ENCODE measurements at places on chromosomes 7 and 10. TPM values are rescaled to one million over a fixed set of nuclear protein-coding genes. Genes with fewer than 3 reads are reported as not detected.
A peak's percentile ranks its signal among the peaks of the same experiment; 100 is the strongest.

The PKD1L1 gene
- 0.10 TPM for total RNA-seq

The ELFN1 gene
- total RNA-seq: 0.14 TPM

The ZNF425 gene
- 0.98 TPM for total RNA-seq

The SKIDA1 gene
- not detected for total RNA-seq

The LIPF gene
- total RNA-seq: not detected

The TMEM26 gene
- total RNA-seq: not detected

The NEURL1 gene
- 3.1 TPM for total RNA-seq

DNA sequence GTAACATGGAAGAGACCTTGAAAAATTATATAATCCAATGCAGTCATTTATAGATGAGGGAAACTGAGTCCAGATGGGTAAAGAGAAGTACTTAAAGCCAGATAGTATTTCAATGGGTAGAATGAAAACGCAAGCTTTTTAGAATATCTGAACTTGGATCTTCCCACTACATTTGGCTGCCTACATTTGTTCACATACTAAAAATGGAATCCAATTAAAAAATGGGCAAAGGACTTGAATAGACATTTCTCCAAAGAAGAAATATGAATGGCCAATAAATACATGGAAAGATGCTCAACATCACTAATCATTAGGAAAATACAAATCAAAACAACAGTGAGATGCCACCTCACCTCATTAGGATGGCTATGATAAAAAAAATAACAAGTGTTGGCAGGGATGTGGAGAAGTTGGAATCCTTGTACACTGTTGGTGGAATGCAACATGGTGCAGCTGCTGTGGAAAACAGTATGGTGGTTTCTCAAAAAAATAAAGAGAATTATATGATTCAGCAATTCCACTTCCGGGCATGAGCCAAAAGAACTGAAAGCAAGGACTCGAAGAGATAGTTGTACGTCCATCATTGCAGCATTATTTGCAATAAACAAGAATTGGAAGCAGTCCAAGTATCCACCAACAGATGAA is 188.0 kb downstream of the FRMD4A start:
- H3K4me1 ChIP-seq: no peaks in the 10 kb centered on the region
- DNase-seq: no peak
- H3K27ac ChIP-seq: no peak overlapping the region
- H3K36me3 ChIP-seq: no peaks in the 10 kb centered on the region
- no peak overlapping the region for H3K4me3 ChIP-seq

GRCh38 chr10:100182281-100182680 is 3.5 kb downstream of the ERLIN1 start:
- no peaks in the 10 kb centered on the region for H3K27me3 ChIP-seq
- peak overlapping the region; percentile 9 for H3K4me3 ChIP-seq
- H3K4me1 ChIP-seq: peaks cover 47% of the 10 kb centered on the region
- peaks cover 48% of the 10 kb centered on the region for H3K36me3 ChIP-seq

GRCh38 chr10:73875139-73875475 is 752 bp upstream of the CAMK2G start:
- H3K27me3 ChIP-seq: no peaks in the 10 kb centered on the region
- DNase-seq: peak; percentile 57
- H3K4me1 ChIP-seq: peaks cover 66% of the 10 kb centered on the region
- peak overlapping the region; percentile 92 for H3K27ac ChIP-seq
- peak overlapping the region; percentile 85 for H3K4me3 ChIP-seq

DNA sequence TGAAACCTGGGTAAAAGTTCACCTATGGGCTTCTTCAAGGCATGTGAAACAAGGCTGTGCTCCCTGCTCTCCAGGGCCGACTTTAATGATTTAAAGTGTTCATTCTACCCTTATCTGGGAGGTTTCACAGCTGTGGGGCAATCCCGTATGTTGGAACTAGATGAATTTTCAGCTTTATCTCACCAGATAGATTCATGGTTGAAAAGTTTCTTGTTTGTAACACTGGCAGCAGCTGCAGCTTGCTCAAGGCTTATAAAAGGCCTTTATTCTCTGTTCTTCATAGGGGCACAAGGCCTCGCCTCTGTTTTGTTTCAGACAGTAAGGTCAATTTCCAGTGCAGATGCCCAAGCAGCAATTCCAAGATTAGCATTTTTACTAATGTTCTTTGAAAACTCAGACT is 70.4 kb upstream of the DNAJB12 start:
- H3K27ac ChIP-seq: no peak overlapping the region
- H3K4me1 ChIP-seq: no peaks in the 10 kb centered on the region
- H3K27me3 ChIP-seq: no peaks in the 10 kb centered on the region
- H3K4me3 ChIP-seq: no peak overlapping the region
- H3K36me3 ChIP-seq: peaks cover 21% of the 10 kb centered on the region

DNA sequence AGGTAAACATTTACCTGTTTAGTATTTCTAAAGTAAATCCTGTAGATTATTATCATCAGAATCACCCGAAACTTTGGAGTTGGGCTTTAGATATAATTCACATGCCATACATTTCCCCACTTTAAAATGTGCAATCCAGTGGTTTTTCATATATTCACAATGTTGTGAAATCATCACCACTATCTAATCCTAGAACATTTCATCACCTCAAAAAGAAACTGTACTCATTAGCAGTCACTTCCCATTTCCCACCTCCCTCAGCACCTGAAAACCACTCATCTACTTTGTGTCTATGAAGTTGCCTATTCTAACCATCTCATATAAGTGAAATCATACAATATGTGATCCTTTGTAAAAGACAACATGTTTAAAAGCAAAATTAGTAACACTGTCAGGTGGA is 182.6 kb downstream of the FZD1 start:
- no peak overlapping the region for H3K27ac ChIP-seq
- H3K4me3 ChIP-seq: no peak overlapping the region
- no peaks in the 10 kb centered on the region for H3K36me3 ChIP-seq
- no peaks in the 10 kb centered on the region for H3K4me1 ChIP-seq
- no peak for DNase-seq
- no peaks in the 10 kb centered on the region for H3K27me3 ChIP-seq

GRCh38 chr10:49140304-49141177 is 6.7 kb upstream of the FAM170B start:
- H3K27ac ChIP-seq: no peak overlapping the region
- no peak overlapping the region for H3K4me3 ChIP-seq
- no peak for DNase-seq
- H3K36me3 ChIP-seq: no peaks in the 10 kb centered on the region

GRCh38 chr10:113496111-113497109 is 56.4 kb upstream of the HABP2 start:
- H3K4me1 ChIP-seq: no peaks in the 10 kb centered on the region
- H3K36me3 ChIP-seq: no peaks in the 10 kb centered on the region
- no peak overlapping the region for H3K4me3 ChIP-seq

DNA sequence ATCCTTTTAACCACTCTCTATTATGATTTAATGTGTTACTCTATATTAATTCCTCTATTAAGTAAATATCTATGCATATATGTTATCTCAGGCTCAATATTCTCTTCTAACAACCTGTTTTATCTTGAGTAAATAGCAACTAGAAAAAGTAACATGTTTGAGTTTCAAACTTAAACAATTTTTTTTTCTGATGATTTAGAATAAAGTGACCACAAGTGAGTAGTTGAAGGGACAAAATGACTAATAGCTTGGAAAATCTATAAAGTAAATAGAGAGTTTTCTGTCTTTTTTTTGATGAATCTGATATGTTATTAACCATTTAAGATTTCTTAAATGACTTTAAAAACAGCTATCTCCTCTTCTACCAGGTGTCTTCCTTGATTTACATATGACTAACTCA is 483.8 kb downstream of the TFEC start:
- no peaks in the 10 kb centered on the region for H3K27me3 ChIP-seq
- DNase-seq: no peak
- H3K36me3 ChIP-seq: no peaks in the 10 kb centered on the region

- no peaks in the 10 kb centered on the region for H3K4me1 ChIP-seq
- H3K36me3 ChIP-seq: no peaks in the 10 kb centered on the region
- no peak overlapping the region for H3K4me3 ChIP-seq
- H3K27ac ChIP-seq: no peak overlapping the region
- DNase-seq: no peak
Observed at GRCh38 chr10:78173360-78174015, 139.8 kb downstream of the RPS24 start.

DNA sequence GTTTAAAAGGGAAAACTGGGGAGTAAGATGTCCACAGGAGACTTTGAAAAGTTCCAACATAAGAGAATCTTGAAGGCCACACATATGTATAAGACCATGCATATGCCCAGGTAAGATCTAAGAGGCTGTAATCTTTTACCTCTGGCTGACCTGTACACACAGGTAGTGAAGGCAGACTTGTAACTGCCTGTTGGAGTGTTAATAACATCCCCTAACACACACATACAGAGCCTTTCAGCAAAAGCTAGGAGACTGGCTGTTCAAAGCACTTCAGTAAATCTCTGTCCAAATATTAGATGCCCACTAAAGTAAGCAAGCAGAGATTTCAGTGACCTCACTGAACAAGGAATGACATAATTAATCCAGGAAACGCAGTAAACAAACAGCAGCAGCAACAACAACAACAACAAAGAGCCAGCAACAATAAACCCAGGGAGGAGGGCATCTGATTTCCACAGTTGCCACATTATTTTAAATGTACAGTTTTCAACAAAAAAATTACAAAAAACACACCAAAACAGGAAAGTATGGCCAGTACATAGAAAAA is 15.0 kb downstream of the CYP51A1 start:
- no peak overlapping the region for H3K27ac ChIP-seq
- DNase-seq: no peak
- H3K4me3 ChIP-seq: no peak overlapping the region

DNA sequence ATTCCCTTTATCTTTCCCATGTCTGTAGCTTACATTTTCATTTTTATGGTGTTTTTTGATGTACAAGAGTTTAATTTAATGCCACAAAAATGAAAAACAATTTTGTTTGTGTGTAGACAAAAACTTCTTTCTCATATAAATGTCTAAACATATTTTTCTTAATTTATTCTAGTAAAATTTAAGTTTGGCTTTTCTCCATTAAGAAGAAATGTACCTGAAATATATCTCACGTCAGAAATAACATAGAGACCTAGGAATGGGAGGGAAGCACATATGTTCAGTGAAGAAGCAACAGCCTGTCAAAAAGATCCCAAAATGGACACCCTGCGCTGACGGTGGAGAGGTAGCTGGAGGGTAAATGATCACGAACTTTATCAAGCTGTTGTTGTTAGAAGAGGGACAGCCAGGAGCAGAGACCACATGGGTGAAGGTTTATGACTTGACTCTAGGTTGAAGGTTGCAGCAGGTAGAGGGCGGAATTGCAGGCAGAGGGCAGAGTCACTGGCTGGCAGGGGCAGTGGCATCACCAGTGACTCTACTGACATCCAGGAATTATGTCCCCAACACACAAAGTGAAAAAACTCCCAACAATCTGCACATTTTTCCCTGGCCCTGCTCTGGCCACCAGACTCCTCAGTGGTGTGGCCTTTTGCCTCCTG is 225.9 kb upstream of the PRSS58 start:
- DNase-seq: no peak
- H3K4me3 ChIP-seq: no peak overlapping the region
- H3K36me3 ChIP-seq: no peaks in the 10 kb centered on the region
- no peaks in the 10 kb centered on the region for H3K27me3 ChIP-seq

- no peaks in the 10 kb centered on the region for H3K27me3 ChIP-seq
- no peak overlapping the region for H3K4me3 ChIP-seq
- DNase-seq: no peak
- no peaks in the 10 kb centered on the region for H3K4me1 ChIP-seq
- H3K27ac ChIP-seq: no peak overlapping the region
Observed at GRCh38 chr10:37439826-37440225, 314.4 kb downstream of the ANKRD30A start.

DNA sequence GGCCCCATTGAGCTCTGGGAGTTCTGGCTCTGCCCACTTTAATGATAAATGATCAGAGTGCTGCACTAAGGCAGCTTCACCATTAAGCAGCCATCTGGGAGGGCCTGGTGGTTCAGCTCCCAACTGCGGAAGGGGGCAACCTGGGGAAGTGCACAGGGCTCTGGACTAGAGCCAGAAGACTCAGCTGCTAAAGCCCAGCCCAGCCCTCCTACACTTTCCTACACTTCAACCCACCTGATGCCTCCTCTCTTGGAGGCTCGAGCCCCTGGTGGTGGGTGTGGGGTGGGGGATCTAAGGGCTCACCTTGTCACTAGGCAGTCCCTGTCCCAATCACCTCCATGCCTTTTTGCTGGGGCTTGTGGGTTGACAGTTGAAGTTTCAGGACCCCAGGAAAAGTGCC is 60.6 kb upstream of the ANTXRL start:
- H3K27me3 ChIP-seq: no peaks in the 10 kb centered on the region
- H3K4me3 ChIP-seq: no peak overlapping the region
- no peak for DNase-seq
- peaks cover 13% of the 10 kb centered on the region for H3K36me3 ChIP-seq
- H3K4me1 ChIP-seq: peaks cover 8% of the 10 kb centered on the region
- H3K27ac ChIP-seq: no peak overlapping the region

DNA sequence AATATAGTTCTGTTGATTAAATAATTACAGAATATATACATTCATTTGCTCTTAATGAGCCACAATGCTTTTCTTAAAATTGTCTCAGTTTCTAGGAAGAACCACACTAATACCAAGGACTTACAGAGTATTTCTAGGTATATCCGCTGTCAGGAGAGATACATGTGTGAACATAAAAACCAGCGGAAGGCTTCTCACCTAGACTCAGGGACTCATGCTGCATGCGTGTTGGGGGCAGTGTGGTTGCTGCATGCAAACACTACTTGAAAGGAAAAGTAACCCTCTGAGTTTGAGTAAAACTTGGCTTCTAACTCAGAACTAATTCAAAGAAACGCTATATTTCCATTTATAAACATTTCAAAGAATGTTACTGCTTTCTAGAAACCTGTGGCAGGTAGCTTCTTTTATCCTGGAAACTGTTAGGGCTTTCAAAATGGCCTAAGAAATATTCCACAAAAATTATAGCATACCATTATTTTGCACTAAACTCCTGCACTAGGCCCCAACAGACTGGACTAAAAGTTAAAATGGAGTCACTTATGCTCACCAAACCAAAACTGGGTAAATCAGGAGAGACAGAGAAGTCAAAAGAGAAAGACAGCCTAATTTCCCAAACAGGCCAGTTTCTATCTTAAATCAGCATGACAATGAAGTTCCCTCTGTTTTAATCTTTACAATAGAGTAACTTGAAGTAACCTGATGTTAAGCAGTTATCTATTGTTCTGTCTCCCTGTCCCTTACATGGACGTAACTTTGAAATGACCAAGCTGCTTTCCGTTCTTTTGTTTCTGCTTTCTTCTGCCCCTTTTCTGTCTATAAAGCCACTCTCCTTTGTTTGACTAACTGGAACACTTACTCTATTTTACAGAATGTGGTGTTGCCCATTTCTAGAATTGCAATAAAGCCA is 95.2 kb upstream of the FAM133B start:
- peak overlapping the region; percentile 12 for H3K4me3 ChIP-seq
- peak overlapping the region; percentile 93 for H3K27ac ChIP-seq
- H3K4me1 ChIP-seq: peaks cover 73% of the 10 kb centered on the region
